Skeletal muscle cell (primary cell): ENCODE measurements at places on chromosomes 3 and 15.
A peak's percentile ranks its signal among the peaks of the same experiment; 100 is the strongest.

DNA sequence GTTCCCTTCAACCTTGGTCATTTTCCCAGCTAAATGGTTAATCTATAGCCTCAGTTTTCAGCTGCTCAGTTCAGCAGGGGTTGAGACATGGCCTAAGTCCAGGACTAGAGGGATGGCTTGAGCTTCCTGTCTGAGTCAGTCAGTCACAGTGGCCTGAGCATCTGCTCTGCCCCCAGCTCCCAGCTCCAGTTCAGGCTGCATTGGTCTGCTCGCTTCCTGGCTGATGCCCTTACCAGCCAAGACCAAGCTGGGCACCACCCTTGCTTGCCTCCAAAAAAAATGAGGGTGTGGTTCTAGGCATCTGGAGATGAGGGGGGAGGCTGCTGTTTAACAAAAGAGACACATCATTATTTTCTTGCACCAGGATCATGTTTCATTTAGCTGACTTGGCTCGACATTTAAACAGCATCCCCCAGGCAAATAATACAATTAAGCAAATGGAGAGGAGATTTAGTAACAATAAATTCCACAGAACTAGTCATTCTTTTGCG is 70.7 kb downstream of the WNT5A start:
- DNase-seq: peak; percentile 75

- no peak for DNase-seq
Measured at GRCh38 chr3:61094608-61095007, 156.6 kb downstream of the FHIT start.

GRCh38 chr3:12822725-12823373 is 18.5 kb downstream of the RPL32 start:
- DNase-seq: no peak

- no peak for DNase-seq
Measured at GRCh38 chr3:181932039-181932438, 220.3 kb downstream of the SOX2 start.

GRCh38 chr15:38243278-38244055 is 9.2 kb upstream of the SPRED1 start:
- DNase-seq: no peak

GRCh38 chr3:52596658-52597265 is 60.4 kb downstream of the UQCC5 start:
- no peak for DNase-seq

DNA sequence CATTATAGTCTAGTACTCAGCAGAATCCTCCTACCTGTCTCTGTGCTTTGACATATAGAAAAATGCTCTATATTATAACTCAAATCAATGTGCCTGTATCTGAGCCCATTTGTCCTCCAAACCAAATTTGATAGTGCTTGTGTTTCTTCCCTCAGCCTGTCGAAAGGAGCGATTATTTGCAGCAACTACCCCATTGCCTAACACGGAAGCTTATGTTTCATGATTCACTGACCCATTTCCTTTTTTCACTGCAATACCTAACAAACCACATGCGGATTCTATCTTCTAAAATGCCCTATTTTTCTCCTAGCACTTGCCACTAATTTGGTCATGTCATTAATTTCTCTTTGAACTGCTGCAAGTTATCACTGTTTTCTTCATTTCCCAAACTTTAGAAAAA is 1220.6 kb upstream of the CADM2 start:
- no peak for DNase-seq

DNA sequence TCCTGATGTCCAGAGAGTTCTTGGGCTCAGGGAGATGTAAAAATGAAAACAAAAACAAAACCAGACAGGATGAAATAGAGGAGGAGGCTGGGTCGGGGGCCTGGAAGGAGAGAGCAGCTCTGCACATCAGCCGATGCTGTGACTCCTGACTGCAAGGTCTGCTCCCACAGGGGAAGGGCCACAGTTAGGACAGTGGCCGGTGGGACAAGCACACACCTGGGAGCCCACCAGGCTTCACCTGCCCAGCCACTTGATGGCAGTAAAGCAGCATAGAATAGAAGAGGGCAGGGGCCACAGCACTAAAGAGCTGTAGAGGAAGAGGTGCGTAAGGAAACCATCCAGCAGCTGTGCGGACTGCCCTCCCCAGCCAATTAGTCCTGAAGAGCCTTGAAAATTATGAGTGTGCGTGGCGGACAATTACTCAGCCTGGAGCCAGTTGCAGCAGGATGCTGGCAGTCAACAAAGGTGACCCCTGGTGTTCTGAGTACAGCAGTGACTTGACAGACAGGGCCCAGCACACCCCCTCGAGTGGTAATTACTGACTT is 29.8 kb downstream of the ALS2CL start:
- no peak for DNase-seq

DNA sequence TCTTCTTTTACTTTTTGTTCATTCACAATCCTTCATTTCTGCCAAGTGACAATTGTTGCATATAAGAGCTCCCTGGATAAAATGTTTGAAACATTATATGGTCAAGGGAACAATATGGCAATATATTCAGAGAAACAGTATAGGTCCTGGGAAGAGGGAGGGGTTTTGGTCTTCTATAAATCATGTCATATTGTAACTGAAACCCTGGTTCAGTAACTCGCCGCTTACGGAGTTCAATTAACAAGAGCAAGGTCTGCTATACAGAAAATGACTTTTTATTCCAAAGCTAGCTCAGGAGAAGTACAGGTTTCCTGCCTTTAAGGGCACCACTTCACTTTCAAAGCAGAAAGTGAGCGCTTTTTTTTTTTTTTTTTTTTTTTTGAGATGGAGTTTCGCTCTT is 522.1 kb upstream of the TGFBR2 start:
- DNase-seq: no peak

GRCh38 chr15:80264031-80264430 is 12.0 kb upstream of the CTXND1 start:
- no peak for DNase-seq

- peak; percentile 58 for DNase-seq
Measured at GRCh38 chr3:77931255-77932009, 891.5 kb downstream of the ROBO2 start.

DNA sequence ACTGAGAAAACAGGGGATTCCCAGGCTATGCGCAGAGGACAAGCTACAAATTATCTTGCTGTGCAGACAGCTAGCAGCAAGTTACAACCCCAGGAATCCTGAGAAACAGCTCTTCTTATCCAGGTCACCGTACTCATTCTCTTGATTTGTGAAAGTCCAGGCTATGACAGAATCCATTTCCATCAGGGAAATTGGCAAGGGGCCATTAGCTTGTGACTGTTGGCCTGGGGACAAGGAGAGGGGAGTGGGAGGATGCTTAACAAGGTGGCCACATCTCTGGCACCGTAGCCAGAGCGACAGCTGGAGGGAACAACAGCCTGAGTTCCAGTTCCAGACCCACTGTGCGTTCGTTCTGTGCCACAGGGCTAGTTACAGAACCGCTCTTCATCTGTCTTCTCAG is 44.9 kb upstream of the PLXNA1 start:
- DNase-seq: no peak

DNA sequence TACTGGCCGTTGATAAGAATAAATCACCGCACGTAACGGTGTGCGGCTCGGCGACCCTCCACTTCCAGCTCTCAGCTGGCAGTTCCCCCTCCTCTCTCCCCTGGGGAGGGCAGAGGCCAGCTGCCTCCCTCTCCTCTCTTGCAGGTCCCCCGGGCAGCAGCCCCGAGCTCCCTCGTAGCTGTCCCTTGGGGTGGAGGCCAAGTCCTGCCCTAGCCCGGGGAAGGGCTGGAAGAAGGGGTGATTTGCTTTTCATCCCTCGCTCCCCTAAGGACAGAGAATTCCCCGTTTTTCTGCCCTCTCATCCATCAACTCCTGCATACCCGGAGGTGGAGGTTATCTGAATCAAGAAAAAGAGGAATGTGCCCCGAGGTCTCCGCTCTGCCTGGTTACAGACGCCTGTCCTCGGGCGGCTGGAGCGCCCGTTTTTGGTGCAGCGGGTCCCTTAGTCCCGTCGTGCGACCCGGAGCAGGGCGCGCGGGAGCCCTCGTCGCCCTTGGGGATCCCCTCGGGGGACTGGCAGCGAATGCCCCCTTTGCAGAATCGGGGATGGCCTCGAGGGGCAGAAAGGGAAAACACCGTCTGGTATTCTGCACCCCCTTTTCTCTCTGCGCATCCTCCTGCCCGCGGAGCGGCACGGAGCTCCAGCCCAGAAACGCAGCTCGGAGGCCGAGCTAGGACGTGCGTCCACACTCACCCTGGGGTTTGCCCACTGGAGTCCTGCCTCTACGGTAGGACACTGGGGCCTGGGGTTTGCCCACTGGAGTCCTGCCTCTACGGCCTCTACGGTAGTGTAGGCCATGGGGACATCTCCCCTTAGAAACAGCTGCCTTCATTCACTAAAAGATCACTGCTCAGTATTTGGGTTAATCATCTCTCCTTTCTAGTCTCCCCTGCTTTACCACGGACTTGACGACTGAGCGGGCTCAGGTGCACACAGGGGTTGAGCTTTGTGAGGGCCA is 2.2 kb downstream of the PTPRG start:
- DNase-seq: no peak

GRCh38 chr15:98231696-98232440 is 271.4 kb downstream of the ARRDC4 start:
- DNase-seq: peak; percentile 13

DNA sequence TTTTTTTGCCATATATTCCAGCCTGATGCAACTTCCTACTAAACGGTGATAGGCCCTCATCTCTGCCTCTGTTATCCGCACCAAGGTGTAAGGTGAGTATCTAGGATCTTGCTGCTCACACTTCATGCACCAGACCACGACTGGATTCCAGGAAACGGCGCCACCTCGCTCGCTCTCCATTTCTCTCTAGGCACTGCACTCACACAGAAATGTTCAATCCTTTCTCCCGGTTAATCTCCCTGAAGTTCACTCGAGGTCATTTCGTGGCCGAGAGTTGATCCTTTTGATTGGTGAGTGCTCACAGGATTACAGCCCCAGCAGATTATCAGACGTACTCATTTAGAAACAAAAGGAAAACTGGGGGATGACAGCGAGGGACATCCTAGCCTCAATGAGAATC is 28.1 kb downstream of the MCF2L2 start:
- no peak for DNase-seq

- no peak for DNase-seq
Measured at GRCh38 chr15:71133747-71134472, 18.6 kb downstream of the THSD4 start.

GRCh38 chr3:9552252-9552999 is 1.2 kb downstream of the LHFPL4 start:
- DNase-seq: no peak

DNA sequence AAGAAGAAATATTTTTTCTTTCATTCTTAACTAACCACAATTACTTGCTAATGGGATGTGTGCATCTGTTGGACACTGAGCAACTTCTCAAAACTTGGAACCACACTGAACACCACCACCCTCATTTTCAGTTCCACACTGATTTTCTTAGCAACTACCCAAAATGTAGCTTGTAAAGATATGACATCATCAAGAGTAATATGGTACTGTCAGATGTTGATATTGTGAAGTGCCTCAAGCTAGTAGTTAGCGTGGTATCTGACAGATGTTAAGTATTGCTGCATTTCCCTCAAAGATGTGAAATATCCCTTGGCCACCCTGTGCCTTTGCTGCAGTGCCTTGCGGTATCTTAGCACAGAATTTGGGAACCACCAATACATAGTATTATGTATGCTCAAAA is 9.3 kb downstream of the RFTN1 start:
- DNase-seq: no peak

- DNase-seq: no peak
Measured at GRCh38 chr3:150480877-150481276, 65.4 kb downstream of the SERP1 start.
